ENCODE measurements at places on chromosomes 3 and 15.

DNA sequence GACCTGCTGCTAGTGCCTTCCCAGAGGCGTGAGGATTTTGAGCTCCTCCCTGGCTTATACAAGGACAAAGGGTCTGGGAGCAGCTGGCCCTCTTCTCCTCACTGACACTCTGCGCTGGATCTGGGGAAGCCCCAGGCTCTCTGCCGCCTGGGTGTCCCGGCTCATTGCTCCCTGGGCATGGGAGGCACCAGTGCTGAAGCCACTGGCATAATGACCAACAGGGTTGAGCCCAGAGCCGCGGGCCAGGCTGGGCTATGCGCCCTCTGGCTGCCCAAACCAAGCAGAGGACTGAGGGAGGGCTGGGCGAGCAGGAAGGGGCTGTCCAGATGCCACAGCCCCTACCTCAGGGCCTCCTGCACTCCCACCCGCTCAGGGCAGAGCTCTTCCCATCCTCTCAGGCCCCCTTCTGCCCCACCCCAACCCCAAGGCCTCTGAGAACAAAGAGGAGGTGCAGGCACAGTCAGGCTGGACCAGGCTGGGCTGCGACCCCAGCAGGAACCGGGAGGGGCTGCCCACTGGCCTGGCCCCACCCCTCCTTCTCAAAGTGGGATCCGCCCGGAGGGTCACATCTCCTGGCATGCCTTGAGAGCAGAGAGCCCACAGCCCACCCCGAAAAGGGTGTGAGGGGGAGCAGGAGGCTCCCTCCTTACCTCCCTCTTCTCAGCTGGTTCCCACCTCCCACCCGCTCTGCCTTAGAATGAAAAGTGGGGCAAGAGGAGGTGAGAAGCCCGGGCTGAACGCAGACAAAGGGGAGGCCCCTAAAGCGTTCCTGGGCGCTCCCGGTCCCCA is 1.6 kb downstream of the LINGO1 start:
- no peak for DNase-seq

GRCh38 chr15:87744815-87745214 is 511.7 kb downstream of the NTRK3 start:
- DNase-seq = no peak

GRCh38 chr15:65578904-65579728 is 31.8 kb downstream of the INTS14 start:
- DNase-seq = no peak

DNA sequence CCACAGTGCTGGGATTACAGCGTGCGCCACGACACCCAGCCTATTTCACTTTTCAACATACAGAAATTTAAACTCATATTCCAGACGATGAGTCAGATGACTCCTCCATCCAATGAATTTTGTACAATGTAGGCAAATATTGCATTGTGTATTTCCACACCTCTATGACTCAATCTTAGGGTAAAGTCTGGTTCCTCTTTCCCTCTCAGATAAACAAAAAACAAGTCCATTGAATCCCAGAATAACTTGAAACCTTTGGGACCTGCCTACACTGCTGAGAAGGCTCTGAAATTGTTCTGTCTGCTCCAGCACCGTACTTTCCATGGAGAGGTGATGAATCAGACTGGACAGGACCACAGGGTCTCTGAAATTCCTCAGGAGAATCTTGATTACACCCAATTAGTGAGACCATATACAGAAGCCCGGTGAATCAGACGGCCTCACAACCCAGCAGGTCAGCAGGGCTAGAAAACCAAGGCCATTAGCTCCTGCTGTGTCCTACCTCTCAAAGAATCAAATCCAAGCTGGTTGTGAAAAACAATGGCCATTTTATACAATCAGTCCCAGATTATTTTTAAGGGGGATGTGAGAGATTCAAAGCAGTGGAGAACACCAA is 112.6 kb downstream of the ERC2 start:
- DNase-seq = no peak

GRCh38 chr3:122947196-122947595 is 80.4 kb downstream of the SEMA5B start:
- DNase-seq = no peak

GRCh38 chr3:123060054-123060453 is 6.8 kb upstream of the PDIA5 start:
- no peak for DNase-seq

- DNase-seq = no peak
These were observed 108.3 kb downstream of the IQSEC1 start for GRCh38 chr3:12964711-12965612.

DNA sequence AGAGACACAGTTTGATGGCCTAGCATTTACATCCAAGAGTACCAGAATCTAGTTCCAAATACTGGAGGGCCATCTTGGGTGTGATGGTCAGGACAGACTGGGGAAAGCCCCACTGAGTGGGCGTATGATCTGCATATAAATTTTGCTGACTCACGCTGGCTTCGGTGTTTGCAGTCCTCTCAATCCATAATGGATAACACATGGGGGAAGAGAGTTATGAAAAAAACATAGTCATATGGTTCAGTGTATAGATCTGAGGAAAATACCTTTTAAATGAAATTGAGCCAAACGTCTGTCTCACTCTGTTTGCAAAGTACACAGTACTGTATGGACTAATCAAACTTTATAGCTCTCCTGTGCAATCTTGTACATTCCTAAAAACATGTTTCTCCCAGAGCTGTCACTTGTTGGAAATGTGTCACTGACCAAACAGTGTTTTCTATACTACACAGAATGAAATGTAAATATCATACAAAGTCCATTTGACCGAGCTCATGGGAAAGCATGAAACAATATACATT is 125.3 kb upstream of the THBS1 start:
- no peak for DNase-seq

GRCh38 chr3:189192725-189193124 is 21.0 kb downstream of the TPRG1 start:
- DNase-seq = no peak

DNA sequence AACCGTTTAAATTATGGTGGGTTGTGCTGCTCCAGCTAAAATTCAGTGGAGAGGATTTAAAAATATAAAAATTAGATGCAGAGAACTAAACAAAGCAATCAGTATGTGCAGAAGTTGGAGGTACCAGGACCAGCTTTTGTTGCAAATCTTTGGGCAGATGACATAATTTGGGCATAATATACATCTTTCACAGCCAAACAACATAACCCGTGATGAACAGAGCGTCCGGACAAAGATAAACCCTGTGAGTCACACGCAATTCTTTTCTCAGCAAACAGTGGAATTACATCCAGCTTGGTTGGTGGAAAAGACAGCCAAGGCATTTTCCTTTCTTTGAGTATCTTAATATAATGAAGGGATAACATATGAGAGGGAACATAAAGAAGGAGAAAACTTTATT is 419.4 kb upstream of the ADAMTS9 start:
- DNase-seq = no peak

- DNase-seq = no peak
These were observed 232.0 kb upstream of the STT3B start for GRCh38 chr3:31300456-31301443.

GRCh38 chr3:62332017-62332416 is 41.3 kb downstream of the FEZF2 start:
- no peak for DNase-seq

DNA sequence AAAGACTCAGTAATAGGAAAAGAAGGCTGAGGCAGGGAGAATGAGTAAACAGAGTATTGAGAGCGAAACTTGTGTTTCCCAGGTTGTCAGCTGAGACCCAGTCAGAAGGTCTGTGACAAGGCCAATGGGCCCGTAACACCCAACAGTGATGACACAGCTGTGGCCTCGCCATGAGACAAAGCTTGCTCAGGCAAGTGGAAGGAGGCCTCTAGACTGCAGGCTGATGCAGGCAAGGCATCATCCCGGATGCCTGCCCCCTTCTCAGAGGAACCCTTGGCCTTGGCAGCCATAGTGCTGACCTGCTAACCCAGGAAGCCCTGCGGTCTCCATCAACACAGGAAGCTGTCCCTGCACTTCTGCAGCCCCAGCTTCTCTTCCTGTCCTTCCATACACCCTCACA is 15.4 kb downstream of the RAB6B start:
- no peak for DNase-seq

GRCh38 chr15:95608371-95608770 is 722.1 kb upstream of the NR2F2 start:
- no peak for DNase-seq

- no peak for DNase-seq
These were observed 47.5 kb upstream of the SLC9A9 start for GRCh38 chr3:143895805-143896204.
